ENCODE measurements at places on chromosomes 11 and 22. TPM values are rescaled to one million over a fixed set of nuclear protein-coding genes. Genes with fewer than 3 reads are reported as not detected.

The UCP3 gene
- 1.1 TPM for total RNA-seq

The TSGA10IP gene
- not detected for total RNA-seq

The KCNK4 gene
- not detected for total RNA-seq

The PTPRJ gene
- 1.4 TPM for total RNA-seq

The NXPE2 gene
- 0.13 TPM for total RNA-seq

The CNTF gene
- total RNA-seq, result 2.6 TPM

The OR6T1 gene
- not detected for total RNA-seq
